GOT3 (cell line): ENCODE measurements at places on chromosomes 1 and 21.

DNA sequence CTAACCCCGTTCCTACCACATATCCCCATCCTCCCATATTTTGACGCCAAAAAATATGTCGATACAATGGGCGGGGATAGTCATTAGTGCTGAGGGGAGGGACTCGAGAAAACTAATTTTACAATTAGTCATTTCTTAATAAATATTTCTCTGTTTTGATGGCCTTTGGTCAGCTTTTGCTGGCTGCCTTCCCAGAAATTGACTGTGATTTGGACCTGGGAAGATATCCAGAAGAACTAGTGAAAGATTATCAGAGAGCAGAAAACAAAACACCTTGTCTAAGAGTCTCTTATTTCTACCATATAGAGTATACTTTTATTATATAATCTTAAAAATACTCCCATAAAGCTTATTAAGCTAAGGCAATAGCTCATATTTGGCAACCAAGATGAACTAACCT is 247.6 kb downstream of the MRPL39 start:
- DNase-seq: no peak

- DNase-seq: no peak
Observed at GRCh38 chr1:97017895-97018294, 296.3 kb downstream of the PTBP2 start.

DNA sequence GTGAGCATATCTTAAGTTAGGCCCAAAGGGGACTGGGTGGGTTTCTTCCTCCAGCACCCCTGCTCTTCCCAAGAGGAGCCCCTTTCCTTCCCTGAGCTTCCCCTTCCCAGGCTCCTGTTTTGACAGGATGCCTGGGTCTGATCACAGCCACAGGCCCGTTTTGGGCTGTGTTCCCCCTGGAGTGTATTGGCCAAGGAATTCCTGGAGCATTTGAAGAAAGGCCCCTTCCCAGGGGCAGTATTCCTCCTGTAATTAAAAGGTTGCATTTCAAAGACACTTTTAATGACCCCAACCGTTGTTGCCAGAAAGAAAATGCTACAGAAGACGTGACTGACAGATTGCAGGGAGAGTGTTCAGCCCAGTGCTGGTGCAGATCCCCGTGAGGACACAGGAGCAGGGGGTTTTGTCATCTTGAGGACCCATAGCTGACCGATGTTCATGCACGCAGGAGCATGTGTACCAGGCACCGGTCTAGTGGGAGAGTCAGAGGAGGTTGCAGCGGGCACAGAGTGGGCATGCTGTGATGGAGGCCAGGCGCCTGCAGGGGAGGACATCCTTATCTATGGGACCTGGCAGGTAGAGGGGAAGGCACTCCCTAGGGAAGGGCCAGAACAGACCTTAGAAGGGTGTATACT is 19.3 kb upstream of the LBR start:
- DNase-seq: no peak

DNA sequence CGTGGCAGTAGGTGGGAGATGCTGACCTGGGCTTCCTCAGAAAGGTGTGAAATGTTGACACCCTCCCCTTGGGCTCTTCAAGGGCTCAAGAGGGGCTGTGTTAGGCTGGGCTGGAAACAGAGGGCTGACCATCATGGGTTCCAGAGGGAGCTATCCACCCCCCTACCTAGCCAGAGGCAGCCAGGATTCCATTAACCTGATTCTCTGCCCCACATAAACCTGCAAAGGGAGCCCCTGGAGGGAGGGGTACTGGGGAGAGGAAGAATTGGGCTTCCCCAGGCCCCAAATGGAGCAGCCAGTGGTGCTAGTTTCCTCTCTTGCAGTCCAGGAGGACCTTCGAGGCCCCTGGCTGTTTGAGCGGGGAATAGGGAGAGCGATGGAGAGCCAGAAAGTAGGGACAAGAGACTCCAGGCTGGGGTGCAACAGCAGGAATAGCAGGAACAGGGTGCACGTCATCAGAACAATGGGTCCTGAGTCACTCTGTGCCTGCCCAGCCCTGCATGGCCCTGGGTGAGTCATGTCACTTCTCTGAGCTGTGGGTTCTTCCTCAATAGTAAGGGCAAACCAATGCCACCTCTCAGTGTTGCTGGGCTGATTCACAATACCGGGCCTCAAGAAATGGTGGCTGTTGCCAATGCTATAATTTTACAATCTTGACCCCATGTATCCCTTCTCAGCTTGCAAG is 121.2 kb downstream of the EPHB2 start:
- peak; percentile 51 for DNase-seq

GRCh38 chr1:62438163-62438562 is 1.3 kb downstream of the USP1 start:
- DNase-seq: no peak

GRCh38 chr1:44802306-44803061 is 2.3 kb downstream of the PLK3 start:
- DNase-seq: no peak

- no peak for DNase-seq
Observed at GRCh38 chr1:57384901-57385300, 39.0 kb downstream of the DAB1 start.

DNA sequence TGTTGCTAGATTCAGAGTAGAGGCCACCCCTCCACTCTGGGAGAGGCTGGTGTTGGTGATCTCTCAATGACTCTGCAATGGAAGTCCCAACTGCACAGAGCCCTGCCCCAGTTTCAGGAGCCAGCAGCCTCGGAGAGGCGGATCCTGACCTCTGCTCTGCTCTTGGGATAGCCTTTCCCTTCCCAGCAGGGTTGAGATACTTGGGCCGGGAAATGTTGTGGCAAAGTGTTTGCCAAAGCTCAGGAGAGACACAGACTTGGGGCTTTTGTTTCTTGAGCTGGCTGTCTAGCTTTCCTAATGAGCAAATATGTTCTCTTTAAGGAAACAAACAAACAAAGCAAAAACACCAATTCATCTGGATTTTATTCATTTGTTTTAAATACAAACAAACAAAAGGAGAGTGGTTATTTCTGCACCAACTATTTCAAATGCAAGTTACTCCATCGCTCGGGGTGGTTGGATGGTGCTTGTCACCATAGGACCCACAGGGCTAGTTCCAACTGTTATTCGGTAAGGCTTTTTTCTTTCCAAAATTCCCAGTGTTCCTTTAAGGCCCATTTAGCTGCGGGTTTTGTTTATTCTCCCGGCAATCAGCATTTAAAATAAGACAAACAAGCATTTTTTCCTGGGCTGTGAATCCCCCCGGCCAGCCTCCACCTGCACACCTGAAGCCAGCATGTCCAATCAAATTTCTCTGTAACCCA is 193.9 kb upstream of the LMO4 start:
- no peak for DNase-seq

DNA sequence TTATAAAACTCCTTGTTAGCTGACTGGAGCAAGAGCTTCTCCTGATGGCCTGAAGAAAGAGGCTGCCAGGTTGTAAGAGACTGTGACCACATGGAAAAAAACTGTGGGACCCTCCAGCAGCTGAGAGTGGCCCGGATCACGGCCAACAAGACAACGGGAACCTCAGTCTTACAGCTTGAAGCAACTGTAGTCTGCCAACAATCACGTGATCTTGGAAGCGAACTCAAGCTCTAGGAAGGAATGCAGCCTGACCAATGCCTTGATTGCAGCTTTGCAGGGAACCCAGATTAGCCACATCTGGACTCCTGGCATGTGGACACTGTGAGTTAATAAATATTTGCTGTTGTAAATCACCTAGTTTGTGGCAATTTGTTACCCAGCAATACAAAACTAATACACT is 442.6 kb upstream of the PRMT6 start:
- DNase-seq: no peak

GRCh38 chr1:209723756-209724693 is 19.4 kb downstream of the HSD11B1 start:
- no peak for DNase-seq

DNA sequence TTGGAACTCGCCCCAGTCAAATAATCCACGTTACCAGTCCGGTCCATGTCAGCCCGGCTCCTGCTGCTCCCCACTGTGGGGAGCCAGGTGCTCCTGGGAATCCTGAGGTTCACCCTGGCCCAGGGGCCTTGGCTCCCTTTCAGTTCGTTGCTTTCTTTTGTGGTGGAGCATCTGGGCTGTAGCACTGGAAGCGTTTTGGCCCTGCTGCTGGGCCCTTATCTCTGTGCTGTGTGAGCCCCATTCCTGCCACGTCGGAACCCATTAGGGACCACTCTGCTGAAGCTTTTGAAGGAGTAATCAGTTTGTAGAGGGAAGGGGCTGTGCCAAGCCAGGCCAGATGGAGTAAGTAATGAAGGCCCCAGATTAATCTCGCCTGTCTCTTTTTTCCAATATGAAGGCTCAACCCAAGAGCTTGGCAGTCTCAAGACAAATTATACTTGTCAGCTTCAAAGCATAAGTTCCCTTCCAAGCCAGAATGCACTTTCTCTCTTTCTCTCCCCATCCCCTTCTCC is 82.3 kb downstream of the PGM1 start:
- no peak for DNase-seq

GRCh38 chr1:5913078-5913845 is 79.0 kb downstream of the NPHP4 start:
- DNase-seq: no peak

DNA sequence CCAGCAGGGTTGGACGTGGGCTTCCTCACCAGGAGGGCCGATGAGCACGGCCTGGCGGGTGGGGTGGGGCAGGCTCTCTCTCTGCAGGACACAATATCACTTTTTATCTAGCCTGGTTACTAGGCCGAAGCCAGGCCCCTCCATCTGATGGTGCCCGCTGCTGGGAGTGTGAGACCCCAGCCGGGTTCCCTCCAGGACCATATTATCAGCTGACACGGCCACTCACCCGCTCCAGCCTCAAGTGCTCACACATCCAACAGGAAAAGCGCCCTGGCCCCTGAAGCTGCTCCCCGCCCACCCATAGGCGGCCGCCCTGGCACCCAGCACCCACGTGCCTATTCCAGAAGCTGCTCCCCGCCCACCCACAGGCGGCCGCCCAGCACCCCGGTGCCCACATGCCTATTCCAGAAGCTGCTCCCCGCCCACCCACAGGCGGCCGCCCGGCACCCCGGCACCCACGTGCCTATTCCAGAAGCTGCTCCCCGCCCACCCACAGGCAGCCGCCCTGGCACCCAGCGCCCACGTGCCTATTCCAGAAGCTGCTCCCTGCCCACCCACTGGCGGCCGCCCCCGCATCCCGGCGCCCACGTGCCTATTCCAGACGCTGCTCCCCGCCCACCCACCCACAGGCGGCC is 5.0 kb downstream of the SLC19A1 start:
- no peak for DNase-seq

GRCh38 chr1:168920456-168921094 is 185.9 kb upstream of the ATP1B1 start:
- DNase-seq: no peak

DNA sequence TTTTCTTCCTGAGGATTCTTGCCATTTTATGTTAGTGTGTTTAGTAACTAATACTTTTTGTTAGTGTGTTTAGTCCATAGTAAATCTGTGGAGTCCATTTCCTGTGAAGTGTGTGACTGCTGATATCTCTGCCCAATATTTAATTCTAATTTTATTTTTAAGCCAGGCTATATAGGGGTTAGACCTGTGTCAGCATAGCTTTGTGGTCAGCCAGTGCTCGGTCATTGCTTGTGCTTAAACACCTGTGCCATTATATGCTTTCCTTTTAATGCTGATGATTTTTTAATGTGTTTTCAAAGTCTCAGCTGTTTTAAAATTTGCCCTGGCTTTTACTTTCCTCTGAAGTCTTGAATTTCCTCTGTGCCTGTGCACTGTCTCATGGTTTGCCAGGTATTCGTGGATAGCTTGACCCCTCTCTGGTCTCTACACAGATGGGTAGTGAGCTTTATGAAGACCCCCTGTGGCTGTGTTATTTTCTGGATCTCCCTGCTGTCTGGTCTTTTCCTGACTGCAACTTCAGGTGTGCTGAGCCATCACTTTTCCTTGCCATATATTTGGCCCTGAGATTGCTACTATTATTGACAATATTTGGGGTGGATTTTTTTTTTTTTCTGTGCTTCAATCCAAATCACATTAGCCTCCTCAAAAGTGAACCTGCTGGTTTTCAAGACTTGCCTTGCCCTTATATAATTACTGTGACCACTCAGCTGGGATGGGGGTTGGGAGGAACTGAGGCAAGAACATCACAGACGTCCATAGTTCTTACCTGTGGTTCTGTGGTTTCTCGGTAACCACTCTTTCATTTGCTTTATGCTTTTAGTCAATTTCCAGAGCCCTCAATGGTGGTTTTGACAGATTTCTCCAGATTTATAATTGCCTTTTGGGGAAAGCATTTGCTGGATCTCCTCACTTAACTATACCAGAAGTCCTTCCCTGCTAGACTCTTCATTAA is 59.6 kb downstream of the RPS6KC1 start:
- DNase-seq: no peak

DNA sequence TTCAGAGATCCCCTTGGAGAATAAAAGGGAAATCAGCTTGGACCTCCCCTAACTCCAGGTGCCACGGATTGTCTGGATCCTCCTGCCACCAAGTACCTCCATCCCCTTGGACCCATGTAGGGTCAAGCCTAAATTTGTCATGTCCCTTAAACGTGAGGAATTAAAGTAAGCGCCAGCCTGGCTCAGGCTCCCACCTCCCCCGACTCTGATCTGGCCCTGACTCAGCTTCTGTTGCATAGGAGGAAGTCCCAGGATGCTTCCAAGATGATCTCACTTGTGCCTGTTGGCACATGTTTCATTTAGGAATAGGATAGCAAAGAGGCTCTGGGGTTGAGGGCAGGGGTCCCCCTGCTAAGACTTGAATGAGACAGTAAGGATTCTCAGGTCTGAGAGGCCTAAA is 231.9 kb upstream of the JUN start:
- no peak for DNase-seq

DNA sequence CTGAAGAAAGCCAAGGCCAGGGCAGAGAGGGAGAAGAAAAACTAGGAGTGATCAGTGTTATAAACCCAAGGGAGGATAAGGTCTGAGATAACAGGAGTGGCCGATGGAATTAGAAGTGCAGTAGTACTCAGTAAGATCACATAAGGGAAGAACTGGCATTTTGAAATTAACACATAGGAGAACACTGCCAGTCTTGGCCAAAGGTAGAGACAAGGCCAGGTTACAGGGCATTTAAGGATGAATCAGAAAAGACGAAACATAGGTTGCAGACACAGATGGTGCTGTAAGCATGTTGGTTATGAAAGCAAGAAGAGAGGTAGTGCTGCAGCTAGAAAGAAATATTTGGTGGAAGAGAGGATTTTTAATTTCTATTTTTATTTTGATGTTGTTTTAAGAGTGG is 278.9 kb upstream of the SNX7 start:
- no peak for DNase-seq

- DNase-seq: no peak
Observed at GRCh38 chr1:152933196-152933595, 13.8 kb upstream of the SPRR5 start.

DNA sequence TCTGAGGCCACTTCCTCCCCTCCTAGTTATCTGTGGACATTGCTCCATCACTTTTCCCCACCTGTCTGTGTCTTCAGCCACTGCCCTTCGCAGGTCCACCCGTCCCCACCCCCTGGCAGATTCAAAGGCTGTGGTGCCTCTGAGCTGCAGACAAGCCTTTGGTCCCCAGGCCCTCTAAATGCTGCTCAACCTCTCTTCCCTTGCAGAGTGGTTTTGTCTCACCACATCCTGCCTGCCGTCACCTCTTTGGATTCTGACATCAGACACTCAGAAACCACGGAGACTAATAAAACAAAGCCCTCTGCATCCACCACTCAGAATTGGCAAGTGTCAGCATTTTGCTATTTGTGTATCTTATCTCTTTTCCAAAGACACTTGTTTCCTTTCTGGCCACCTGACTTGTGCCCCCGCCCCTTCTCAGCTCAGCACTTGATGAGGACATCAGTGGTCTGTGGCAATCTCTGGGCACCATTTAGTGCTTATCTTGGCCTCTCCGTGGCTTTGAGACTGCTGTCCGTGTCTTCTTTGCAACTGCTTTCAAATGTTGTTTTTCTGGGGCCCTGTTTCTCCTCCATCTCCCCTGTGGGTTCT is 7.7 kb downstream of the CNIH3 start:
- no peak for DNase-seq
